ENCODE measurements at places on chromosomes 2 and 18. TPM values are rescaled to one million over a fixed set of nuclear protein-coding genes. Genes with fewer than 3 reads are reported as not detected.

MFSD2B gene
- total RNA-seq, result 0.54 TPM

DNA sequence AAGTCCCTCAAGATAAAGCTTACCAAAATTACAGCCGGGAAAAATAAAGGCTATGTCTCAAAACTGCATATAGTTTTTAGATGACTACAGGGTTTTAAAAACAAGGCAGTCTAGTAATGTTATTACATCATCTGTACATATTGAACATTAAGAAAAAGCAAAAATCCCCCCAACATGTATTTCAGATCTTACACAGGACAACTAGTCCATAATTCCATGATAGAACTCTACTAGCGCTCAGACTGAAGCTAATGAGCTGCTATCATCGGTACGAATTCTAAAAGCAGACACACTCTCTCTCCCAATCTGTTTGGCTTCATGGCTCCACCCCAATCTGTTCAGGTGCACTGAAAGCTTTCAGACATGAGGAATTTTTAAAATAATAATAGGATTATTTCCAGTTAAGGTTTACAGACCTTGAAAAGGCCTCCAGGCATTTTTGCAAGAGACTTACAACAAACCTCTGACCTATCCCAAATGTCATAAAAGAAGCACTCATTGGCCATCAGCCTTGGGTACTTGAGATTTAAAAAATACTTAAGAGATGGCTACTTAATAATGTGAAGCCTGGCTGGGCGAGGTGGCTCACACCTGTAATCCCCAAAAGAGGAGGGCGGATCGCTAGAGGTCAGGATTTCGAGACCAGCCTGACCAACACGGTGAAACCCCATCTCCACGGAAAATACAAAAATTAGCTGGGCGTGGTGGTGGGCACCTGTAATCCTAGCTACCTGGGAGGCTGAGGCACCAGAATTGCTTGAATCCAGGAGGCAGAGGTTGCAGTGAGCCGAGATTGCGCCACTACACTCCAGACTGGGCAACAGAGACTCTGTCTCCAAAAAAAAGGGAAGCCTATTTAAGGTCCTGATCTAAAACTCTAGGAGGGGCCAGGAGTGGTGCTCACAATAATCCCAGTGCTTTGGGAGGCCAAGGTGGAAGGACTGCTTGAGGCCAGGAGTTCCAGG lies 2.0 kb downstream of the NPC1 start:
- H3K27me3 ChIP-seq, result peaks cover 3% of the 10 kb centered on the region
- no peaks in the 10 kb centered on the region for H3K4me1 ChIP-seq
- H3K36me3 ChIP-seq, result no peaks in the 10 kb centered on the region
- H3K4me3 ChIP-seq, result no peak overlapping the region

GRCh38 chr2:100741880-100742276 lies 78.1 kb upstream of the NPAS2 start:
- no peaks in the 10 kb centered on the region for H3K36me3 ChIP-seq
- no peaks in the 10 kb centered on the region for H3K4me1 ChIP-seq
- DNase-seq, result no peak
- H3K27ac ChIP-seq, result no peak overlapping the region

GRCh38 chr2:113200236-113200635 lies 26.5 kb downstream of the PSD4 start:
- H3K4me1 ChIP-seq, result no peaks in the 10 kb centered on the region
- no peak overlapping the region for H3K27ac ChIP-seq
- no peak for DNase-seq
- no peaks in the 10 kb centered on the region for H3K27me3 ChIP-seq
- H3K36me3 ChIP-seq, result peaks cover 2% of the 10 kb centered on the region

DNA sequence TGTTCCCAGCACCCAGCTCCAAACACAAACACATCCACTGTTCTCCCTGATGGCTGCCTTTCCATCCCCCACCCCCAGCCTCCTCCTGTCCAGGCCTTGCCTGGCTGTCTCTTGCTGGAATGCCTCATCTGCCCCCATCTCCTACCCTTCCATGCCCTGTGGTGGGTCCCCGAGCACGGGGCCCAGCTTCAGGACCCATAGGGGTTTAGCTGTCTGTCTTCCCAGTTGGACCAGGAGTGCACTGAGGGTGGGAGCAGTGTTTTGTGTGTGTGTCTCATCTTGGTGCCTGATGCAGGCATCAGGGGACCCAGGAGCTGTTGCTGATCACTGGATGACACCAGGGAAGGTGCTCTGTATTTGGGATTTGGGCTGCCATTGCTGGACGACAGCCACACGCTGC lies 34.5 kb downstream of the GLI2 start:
- H3K27me3 ChIP-seq, result no peaks in the 10 kb centered on the region
- peaks cover 13% of the 10 kb centered on the region for H3K4me1 ChIP-seq
- H3K4me3 ChIP-seq, result no peak overlapping the region
